Calu3 (cell line): ENCODE measurements at places on chromosomes 1 and 21.

DNA sequence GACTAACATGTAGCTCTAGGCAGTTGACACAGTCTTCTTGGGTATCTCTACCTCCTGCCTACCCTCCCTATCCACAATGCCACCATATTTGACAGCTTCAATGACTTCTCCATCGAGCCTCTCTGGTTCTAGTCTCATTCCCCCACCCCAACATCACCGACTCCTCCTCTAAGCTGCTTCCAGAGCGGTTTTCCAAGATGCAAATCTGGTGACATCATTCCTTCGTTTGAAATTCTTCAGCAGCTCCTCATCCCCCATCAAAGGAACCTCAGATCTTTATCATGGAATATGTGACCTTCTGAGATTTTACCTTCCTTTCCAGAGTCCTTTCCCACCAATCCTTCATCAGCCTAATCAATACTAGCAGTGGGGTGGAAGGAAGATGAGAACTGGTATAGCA is 352.4 kb upstream of the RUNX1 start:
- no peak for DNase-seq

GRCh38 chr1:163777205-163777604 is 455.5 kb downstream of the NUF2 start:
- DNase-seq, result no peak

DNA sequence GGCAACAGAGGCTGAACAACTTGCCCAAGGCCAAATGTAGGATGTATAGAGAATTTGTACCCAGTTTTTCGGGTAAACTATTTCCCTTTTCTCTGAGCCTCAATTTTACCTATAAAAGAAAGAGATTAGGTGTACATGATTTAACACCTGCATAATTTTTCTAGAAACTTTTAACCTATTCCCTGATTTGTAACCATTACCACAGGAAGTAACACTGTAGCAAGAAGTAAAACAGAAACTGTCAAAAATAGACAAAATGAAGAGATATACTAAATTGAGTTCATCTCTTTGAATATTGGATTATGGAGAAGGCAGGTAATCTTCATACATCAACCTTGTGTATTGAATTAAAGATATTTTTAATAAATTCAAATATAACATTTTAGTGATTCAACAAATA is 136.2 kb downstream of the ZC3H11B start:
- no peak for DNase-seq

DNA sequence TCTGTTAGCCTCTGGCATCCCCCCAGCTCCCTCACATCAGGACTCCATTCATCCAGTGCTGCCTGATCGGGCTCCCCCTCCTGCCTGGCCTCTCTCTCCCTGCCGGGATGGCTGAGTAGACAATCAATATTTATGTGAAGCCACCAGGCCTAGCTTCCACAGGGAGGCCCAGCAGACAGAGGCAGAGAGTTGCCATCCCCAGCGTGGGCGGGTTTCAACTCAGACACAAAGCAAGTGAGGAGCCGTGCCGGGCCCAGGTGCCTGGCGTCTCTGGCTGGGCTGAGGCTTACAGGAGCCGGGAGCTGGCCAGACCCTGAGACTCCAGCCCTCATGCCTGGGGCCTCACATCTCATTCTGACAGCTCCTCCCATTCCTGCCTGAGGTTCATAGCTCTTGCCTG is 34.5 kb upstream of the ATP2B4 start:
- DNase-seq, result no peak

DNA sequence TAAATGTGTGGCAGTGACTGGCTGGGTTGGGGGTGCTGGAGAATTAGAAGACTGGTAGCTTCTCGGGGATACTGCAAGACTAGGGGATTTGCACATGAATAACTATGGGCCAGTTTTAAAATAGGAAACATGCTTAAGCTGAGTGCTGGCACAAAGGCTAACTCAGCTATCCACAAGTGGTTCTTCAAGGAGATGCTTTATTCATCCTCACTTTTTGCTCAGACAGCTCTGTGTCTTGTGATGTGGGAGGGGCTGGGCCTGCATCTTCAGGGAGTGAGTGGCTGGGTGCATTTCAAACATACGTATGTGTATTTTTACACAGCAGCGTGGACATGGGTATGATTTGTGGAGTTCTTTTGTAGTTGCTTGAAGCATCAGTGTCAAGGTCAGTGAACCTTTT is 2.3 kb downstream of the COQ8A start:
- no peak for DNase-seq

DNA sequence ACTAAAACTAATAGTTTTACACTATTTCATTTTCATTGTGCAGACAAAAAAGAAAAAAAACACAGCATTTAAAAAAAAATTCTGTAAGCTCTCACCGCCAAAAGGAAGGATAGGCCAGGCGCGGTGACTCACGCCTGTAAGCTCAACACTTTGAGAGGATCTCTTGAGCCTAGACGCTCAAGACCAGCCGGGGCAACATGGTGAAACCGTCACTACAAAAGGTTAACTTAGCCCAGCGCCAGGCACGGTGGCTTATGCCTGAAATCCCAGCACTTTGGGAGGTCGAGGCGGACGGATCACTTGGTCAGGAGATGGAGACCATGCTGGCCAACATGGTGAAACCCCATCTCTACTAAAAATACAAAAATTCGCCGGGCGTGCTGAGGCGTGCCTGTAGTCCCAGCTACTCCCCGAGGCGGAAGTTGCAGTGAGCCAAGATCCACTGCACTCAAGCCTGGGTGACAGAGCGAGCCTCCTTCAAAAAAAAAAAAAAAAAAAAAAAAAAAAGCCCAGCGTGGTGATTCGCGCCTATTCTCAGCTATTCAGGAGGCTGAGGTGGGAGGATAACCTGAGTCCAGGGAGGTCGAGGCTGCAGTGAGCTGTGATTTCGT is 14.3 kb upstream of the SPEN start:
- DNase-seq, result peak; percentile 49

GRCh38 chr1:208781391-208782045 is 537.3 kb upstream of the PLXNA2 start:
- DNase-seq, result no peak

DNA sequence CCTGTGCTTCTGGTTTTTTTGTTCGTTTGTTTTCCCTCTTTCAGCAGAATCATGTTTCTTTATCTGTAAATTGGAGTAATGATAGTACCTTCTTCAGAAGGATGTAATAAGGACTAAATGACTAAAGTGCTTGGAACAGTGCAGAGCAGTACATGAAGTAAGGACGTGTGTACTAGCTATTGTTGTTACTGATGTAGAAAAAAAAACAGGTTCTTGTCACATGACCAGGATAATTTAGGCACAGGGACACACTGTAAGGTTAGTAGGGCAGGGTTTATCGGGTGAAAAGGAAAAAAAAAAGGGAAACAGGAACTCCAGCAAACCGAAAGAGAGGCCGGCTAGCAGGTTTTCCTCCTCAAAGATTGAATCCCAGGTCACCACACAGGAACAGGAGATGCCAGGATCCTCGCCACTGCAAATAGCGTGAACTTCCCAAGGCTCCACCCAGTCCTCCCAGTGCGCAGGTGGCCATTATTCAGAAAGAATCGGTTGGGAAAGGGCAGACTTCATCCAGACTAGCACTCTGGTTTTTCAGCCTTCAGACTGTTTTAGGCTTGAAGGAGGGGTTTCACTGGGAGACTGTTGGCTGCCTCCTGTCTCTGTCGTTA is 63.8 kb upstream of the PRRC2C start:
- DNase-seq, result no peak

- DNase-seq, result no peak
These were observed 1.9 kb upstream of the HSPB7 start for GRCh38 chr1:16019644-16020277.

GRCh38 chr1:12201352-12202189 is 28.3 kb upstream of the VPS13D start:
- DNase-seq, result no peak

- no peak for DNase-seq
These were observed 86.7 kb downstream of the NGF start for GRCh38 chr1:115251340-115251748.

DNA sequence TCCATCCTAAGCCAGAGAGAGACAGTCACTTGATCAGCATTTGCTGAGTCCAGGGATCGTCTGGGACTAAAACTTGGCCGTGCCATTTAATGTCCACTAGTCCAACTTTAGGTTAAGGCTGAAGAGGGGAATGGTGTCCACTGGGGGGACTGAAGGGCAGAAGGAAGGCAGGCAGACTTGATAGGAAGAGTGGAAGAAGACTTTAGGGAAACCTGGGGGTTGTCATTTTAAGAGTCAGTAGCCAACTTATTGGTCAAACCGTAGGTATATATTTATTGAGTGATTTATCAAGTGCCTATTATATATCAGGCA is 1.3 kb upstream of the LMOD1 start:
- no peak for DNase-seq

- DNase-seq, result peak; percentile 87
These were observed 15.2 kb upstream of the ZNF692 start for GRCh38 chr1:248873993-248874533.

GRCh38 chr1:36520771-36521420 is 38.2 kb upstream of the CSF3R start:
- DNase-seq, result no peak

DNA sequence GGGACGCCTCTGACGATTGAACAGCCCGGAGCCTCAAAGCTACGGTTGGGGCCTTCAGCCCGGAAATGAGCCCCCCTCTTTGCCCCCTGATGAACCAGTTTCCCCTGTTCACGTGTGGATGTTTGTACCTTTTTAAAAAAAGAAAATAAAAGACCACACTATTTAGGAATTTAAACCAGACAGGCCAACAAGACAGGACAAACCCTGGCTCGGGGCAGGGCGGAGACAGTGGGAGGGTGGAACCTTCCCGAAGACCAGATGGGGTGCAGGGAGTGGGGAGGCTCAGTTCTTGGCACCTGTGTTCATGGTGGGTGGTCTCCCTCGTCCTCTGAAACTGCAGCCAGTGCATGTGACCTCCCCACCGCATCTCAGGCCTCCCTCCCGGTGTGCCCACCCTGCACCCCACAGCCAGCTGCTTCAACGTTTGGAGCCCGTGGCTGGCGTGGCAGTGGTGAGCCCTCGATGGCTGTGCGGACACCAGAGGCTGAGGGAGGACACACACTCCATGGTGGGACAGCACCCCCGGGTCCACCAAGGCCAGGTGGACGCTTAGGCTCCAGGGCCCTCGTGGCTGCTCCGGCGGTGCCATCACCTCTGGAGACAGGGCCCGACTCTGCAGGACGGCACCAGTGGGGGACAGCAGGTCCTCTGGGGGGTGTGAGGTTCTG is 45.6 kb downstream of the COL18A1 start:
- no peak for DNase-seq

- DNase-seq, result no peak
These were observed 282.4 kb upstream of the NEGR1 start for GRCh38 chr1:72564749-72565148.

DNA sequence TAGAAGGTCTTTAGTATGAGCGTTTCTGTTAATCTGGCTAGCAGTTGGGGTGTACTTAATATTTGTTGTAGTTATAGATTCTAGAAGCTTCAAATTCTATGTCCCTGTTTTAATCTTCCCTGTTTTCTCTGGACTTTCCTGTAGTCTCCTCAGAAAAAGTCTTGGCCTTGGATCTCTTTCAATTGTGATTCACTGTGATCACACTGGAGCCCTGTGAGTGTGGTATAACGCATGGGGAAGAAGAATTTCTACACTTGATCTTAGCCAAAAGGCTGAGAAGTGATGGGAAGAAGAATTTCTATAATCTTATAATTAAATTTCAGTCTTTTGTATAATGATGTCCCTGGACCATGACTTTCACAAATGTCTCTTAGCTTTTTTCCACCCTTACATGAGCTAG is 36.7 kb upstream of the COP1 start:
- no peak for DNase-seq

DNA sequence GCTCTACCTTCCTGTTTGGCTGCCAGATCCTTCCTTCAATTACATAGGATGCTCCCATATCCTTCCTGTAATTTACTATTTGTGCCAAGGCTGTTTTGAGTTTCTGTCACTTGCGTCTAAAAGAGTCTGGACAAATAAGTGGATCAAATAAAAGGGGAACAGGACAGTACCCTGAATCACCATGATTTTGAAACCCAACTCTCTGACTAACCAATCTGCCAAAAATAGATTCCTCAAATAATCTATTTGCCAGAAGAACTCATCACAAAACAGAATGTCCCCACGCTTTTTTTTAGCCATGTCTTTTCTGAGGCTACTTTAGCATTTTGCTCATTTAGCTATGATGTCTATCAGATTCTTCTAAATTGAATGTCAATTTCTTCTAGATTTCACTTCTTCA is 392.6 kb downstream of the NTNG1 start:
- no peak for DNase-seq

GRCh38 chr1:208117409-208117808 is 126.8 kb downstream of the PLXNA2 start:
- no peak for DNase-seq

GRCh38 chr21:45283611-45284455 is 3.9 kb downstream of the POFUT2 start:
- DNase-seq, result no peak

DNA sequence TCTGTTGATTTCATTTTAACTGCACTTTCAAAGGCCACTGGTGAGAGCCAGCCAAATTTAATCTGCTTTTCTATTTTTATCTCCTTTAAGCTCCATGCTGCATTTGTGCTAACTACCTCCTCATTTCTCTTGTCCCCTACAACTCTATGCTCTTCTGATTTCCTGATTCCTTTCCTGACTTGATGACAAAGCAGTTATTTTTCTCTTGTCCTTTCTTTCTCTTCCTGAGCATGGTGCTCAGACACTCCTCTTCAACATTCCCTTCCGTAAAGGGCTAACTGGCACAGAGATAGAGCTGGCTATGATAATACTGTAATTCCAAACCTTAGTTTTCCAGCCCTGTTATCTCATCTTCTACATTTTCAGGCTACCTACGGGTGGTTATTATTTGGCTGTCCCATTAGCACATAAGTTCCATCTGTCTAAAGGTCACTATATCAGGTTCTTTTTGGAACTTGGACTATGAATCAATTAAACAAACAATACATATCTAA is 6.8 kb upstream of the BCAS2 start:
- DNase-seq, result no peak

- no peak for DNase-seq
These were observed 69.6 kb downstream of the OLFML2B start for GRCh38 chr1:161954050-161954449.
